ENCODE measurements at places on chromosomes 2 and 18. TPM values are rescaled to one million over a fixed set of nuclear protein-coding genes. Genes with fewer than 3 reads are reported as not detected.

DNA sequence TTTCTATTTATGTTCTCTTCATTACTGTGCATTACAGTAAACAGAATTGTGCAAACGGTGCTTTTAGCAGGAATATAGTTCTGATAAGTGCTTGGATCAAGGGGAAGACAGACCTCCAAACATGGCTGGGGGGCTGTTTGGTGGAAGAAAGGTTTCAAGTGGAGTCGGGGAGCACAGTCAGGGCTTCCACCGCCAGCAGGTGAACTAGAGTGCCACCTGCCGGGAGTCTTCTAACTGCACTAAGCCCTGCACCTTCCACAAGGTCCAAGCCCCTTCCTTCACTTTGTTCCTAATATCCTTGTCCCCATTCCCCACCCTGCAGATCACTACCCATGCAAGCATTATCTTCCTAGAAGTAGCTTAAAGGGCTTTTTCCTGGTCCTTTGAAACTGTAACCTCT lies 11.1 kb downstream of the ONECUT2 start:
- H3K4me3 ChIP-seq, result no peak overlapping the region
- no peak overlapping the region for H3K27ac ChIP-seq
- DNase-seq, result no peak
- no peaks in the 10 kb centered on the region for H3K27me3 ChIP-seq
- H3K36me3 ChIP-seq, result no peaks in the 10 kb centered on the region

DNA sequence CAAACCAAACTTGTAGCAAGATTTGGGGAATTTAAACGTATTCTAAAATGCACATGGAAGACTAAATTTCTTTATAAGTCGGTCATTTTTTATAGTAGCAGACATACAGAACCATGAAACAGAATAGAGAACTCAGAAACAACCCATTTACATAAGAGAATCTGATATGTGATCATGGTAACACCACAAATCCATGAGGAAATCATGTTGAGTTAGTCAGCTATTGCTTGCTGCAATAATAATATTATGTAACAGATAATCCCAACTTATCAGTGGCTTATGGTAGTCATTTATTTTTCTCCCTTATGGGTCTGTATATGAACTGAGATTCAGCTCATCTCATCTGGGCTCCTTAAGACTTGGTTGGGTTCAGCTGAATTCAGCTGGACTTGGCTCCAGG lies 103.4 kb upstream of the SERTAD2 start:
- H3K4me1 ChIP-seq, result no peaks in the 10 kb centered on the region
- H3K27ac ChIP-seq, result no peak overlapping the region
- no peaks in the 10 kb centered on the region for H3K36me3 ChIP-seq
- DNase-seq, result no peak
- no peak overlapping the region for H3K4me3 ChIP-seq

LHCGR gene
- not detected for polyA plus RNA-seq

ERMN gene
- polyA plus RNA-seq, result not detected

- no peak overlapping the region for H3K4me3 ChIP-seq
- no peaks in the 10 kb centered on the region for H3K4me1 ChIP-seq
- H3K36me3 ChIP-seq, result no peaks in the 10 kb centered on the region
These were observed 243.5 kb downstream of the GBX2 start for GRCh38 chr2:235924675-235925063.

DNA sequence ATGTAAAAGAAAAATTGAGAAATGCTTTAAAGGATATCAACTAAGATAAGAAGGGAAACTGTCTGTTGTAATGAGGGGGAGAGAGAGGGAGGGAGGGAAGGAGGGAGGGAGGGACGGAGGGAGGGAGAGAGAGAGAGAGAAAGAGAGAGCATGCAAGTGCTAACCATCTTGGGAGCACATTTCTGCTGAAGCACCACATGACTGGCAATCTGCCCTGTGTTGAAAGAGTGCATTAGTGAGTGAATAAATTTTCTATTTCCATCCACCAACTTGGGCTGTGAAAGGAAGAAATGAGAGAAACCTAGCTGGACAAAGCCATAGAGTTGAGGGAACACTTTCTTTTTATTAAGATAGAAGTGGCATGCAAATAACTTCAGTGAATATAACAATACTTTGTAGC lies 110.7 kb downstream of the TMX3 start:
- no peaks in the 10 kb centered on the region for H3K27me3 ChIP-seq
- H3K4me3 ChIP-seq, result no peak overlapping the region
- no peaks in the 10 kb centered on the region for H3K4me1 ChIP-seq
- DNase-seq, result no peak
